ENCODE measurements at places on chromosomes 4 and X. TPM values are rescaled to one million over a fixed set of nuclear protein-coding genes. Genes with fewer than 3 reads are reported as not detected.
A peak's percentile ranks its signal among the peaks of the same experiment; 100 is the strongest.

DNA sequence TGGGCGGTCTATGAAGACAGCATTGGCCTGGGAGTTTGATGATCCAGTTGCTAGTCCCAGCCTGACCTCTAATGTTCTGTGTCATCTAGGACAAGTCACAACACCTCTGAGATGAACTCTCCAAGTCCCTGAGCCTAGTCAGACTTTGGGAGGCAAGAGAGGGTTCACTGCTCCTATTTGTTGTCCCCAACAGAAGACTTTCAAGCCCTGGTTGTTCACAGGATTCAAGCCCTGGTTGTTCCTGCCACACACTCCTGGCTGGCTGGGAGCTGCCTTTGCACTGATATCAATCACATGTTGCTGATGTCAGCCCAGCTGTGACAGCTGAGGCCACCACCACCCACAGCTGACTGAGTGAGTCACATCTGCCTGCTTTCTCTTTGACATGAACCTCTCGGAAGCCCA is 253.2 kb upstream of the RASGEF1B start:
- peak; percentile 43 for DNase-seq

DNA sequence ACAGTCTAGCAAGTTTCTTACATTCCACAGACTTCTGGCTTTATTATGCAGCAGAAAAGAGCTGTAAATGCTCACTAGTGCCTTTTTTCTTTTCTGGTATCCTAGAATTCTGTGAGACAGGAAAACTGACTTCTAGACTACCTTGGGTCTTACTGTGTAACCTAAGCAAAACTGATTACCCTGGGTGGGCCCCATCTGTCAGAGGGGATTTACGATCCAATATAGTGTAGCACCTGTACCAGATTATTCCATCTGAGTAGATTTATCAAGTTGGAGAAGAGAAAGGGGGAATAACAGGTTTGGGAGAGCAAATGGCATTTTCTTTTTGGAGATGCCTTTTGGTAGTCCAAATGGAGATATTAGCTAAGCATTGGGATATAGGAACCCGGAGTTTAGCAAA is 46.7 kb downstream of the FSTL5 start:
- no peak for DNase-seq

DNA sequence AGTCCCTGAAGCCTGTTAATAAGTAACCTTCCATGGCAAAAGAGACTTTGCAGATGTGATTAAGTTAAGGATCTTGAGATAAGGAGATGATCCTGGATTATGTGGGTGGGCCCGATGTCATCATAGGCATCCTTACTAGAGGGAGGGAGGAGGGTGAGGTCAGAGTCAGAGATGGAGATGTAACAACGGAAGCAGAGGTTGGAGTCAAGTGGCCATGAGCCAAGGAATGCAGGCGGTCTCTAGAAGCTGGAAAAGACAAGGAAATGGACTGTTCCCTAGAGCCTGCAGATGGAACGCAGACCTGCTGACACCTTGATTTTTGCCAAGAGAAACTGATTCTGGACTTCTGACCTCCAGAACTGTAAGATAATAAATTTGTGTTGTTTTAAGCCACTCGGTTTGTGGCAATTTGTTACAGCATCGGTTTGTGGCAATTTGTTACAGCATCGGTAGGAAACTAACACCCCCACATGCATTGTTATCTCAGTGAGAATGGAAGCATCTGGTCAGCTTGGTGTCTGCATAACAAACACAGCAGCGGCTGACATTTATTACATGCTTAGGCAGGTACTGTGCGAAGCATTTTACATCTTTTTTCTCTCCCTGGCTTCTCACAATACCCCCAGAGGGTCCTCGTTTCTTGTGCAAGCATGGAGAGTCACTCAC is 55.6 kb downstream of the CLDN34 start:
- no peak for DNase-seq

- DNase-seq = no peak
These were observed 264.1 kb downstream of the GASK1B start for GRCh38 chr4:157908691-157909090.

DNA sequence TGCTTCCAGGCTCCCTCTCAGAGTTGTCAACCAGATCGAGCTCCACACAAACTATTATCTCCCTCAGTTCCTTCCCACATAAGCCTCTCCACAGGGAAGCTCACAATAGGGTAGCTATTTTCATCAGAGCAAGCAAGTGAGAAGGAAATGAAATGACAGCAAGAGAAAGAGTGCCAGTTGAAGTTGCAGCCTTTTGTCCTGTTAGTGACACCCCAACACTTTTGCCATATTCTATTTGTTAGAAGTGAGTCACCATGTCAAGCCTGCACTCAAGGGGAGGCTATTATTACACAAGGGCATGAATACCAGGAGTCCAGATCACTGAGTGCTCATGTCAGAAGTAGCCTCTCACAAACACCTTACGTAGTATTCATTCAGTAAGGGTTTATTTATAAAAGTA is 266.3 kb upstream of the NOCT start:
- no peak for DNase-seq

- DNase-seq = no peak
These were observed 510.6 kb upstream of the CNKSR2 start for GRCh38 chrX:20863649-20864048.

DNA sequence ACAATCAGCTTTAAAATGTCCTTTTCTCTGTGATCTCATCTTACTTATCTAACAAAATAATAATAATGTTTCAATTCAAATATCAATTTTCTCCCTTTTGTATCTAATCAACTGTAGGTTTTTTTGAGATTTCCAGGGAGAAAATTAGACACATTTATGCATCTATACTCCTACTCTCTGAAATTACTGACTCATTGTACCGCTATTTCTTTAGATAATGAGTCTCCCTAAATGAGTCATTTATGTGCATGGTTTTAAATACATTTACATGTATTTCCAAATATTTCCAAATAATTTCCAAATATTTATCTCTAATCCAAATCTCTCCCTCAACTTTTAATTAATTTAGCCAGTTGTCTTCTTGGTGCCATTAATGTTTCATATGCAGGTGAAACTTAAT is 621.0 kb downstream of the TECRL start:
- DNase-seq = no peak

MAGEA10 gene
- not detected for total RNA-seq

FOXP3 gene
- 18.5 TPM for total RNA-seq

PROM1 gene
- 0.66 TPM for total RNA-seq
